Lower lobe of right lung (tissue), 2 donors: ENCODE measurements at places on chromosomes 5 and 9. TPM values are rescaled to one million over a fixed set of nuclear protein-coding genes. Genes with fewer than 3 reads are reported as not detected.

DNA sequence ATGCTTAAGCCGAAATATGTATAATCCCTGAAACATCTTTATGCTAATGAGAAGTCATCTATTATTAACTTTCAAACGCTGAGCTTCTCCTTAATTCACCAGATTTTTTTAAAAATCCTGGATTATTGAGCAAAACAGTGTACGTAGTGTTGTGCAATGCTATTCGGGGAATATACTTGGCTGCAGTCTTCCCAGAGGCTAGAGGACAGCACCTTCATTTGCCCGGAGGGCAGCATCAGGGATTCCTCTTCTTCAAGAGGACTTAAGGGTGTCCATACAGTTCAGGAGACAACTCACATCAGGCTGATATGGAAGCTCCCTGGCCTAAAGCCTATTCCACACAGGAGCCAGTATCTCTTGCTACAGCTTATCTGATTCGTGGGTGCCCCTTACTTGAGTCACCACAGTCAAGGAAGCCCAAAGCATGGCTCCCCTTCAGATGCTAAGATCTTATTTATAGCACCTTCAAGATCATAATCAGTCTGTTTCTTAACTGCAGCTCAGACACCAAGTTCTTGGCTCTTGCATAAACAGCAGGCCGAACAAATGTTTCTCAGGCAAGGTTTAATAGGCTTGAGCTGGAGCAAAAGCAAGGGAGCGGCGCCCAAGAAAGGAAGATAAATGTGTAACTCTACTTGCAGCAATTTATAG is 29.4 kb downstream of the NUTM2F start:
- no peak overlapping the region for H3K4me3 ChIP-seq
- DNase-seq = no peak
- no peak overlapping the region for H3K27ac ChIP-seq
- peaks cover 28% of the 10 kb centered on the region for H3K36me3 ChIP-seq
- no peaks in the 10 kb centered on the region for H3K4me1 ChIP-seq

DNA sequence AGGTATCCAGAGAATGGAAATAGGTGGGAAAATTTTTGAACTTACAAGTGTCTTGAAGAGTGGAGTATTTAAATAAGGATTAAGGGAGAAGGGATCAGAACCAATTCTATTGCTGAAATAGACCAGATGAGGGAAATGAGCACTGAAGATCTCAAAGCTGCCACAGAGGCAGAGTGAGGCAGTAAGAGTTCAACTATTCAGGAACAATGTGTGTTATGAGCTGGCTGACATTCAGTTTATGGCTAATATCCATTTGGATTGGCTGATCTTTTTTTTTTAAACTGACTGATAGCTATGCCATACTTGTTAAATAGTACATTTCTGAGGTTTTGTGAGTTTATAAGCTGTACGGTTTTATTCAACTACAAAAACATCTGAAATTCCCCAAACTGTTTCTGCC is 95.3 kb upstream of the GNA14 start:
- no peak for DNase-seq
- H3K4me3 ChIP-seq = no peak overlapping the region
- peaks cover 5% of the 10 kb centered on the region for H3K4me1 ChIP-seq
- no peaks in the 10 kb centered on the region for H3K27me3 ChIP-seq
- no peaks in the 10 kb centered on the region for H3K36me3 ChIP-seq

GRCh38 chr9:81492710-81493447 is 196.5 kb downstream of the TLE1 start:
- no peak for DNase-seq
- H3K27me3 ChIP-seq = no peaks in the 10 kb centered on the region
- H3K27ac ChIP-seq = no peak overlapping the region

DNA sequence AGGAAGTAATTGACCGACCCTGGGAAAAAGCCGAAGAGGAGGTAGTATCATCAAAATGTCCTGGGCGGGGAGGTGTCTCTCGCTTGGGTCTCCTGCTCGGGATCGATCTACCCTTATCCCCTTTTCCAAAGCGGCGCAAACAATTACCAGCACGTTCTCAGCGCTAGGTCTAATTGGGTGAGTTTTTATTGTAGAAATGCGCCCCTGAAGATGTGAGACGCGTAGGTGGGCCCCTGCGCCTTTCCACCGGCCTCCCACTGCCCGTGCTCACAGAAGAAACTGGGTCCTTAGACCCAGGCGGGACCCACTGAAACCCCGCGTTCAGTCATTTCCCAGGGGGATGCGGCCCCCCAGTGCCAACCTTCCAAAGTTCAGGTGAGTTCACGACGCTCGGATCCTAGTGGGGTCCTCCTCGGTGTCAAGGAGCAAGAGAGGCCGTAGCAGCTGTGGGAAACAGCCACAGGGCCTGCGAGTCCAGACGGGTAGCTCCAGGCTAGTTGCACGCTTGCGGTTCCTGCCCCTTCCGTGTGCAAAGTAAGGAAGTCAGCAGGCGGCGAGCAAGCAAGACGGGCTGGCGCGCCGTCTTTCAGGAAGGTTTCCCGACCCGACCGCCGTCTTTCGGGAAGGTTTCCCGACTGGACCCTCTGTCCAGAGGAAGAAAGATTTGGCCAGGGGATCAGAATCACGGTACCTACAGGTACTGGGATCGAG is 1.5 kb downstream of the SMIM32 start:
- H3K36me3 ChIP-seq = peaks cover 7% of the 10 kb centered on the region
- H3K27ac ChIP-seq = no peak overlapping the region
- H3K4me1 ChIP-seq = peaks cover 18% of the 10 kb centered on the region
- H3K27me3 ChIP-seq = peaks cover 52% of the 10 kb centered on the region

GRCh38 chr5:77628840-77629508 is 9.5 kb downstream of the OTP start:
- peak overlapping the region; percentile 53 for H3K4me3 ChIP-seq
- no peak overlapping the region for H3K27ac ChIP-seq
- H3K36me3 ChIP-seq = no peaks in the 10 kb centered on the region
- DNase-seq = no peak

DNA sequence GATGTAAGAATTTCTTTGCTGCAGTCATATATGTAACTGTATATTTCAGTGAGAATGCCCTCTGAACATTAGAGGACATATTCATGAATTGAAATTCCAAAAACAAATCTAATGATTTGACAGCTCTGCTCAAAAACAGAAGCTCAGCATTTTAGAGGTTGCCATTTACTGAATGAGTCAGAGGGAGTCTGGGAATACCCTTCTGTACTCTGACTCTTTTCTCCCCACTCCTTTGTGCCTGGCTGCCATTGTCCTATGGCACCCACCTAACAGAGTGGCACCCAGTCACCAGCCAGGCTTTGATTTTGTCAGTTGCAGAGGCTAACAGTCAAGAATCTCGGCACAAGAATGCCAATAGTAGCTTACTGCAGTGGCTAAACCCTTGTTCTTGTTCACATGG is 133.6 kb downstream of the ATG10 start:
- H3K27me3 ChIP-seq = no peaks in the 10 kb centered on the region
- no peaks in the 10 kb centered on the region for H3K36me3 ChIP-seq
- no peak overlapping the region for H3K4me3 ChIP-seq
- no peak overlapping the region for H3K27ac ChIP-seq

- no peaks in the 10 kb centered on the region for H3K27me3 ChIP-seq
- no peak overlapping the region for H3K4me3 ChIP-seq
- no peak overlapping the region for H3K27ac ChIP-seq
- DNase-seq = no peak
- H3K4me1 ChIP-seq = no peaks in the 10 kb centered on the region
Measured at GRCh38 chr5:97365163-97365845, 182.3 kb upstream of the RIOK2 start.

GRCh38 chr5:159341906-159342310 is 11.6 kb upstream of the IL12B start:
- H3K4me3 ChIP-seq = no peak overlapping the region
- H3K36me3 ChIP-seq = no peaks in the 10 kb centered on the region
- H3K27me3 ChIP-seq = no peaks in the 10 kb centered on the region
- DNase-seq = peak; percentile 76

GRCh38 chr5:178284996-178285395 is 52.4 kb upstream of the PHYKPL start:
- peak; percentile 19 for DNase-seq
- H3K36me3 ChIP-seq = no peaks in the 10 kb centered on the region
- peaks cover 10% of the 10 kb centered on the region for H3K4me1 ChIP-seq
- H3K27me3 ChIP-seq = peaks cover 3% of the 10 kb centered on the region
- H3K4me3 ChIP-seq = no peak overlapping the region
- H3K27ac ChIP-seq = no peak overlapping the region

GRCh38 chr9:96565671-96566497 is 53.8 kb downstream of the CDC14B start:
- H3K4me3 ChIP-seq = peak overlapping the region; percentile 77
- H3K36me3 ChIP-seq = peaks cover 8% of the 10 kb centered on the region
- DNase-seq = no peak
- no peaks in the 10 kb centered on the region for H3K27me3 ChIP-seq

DNA sequence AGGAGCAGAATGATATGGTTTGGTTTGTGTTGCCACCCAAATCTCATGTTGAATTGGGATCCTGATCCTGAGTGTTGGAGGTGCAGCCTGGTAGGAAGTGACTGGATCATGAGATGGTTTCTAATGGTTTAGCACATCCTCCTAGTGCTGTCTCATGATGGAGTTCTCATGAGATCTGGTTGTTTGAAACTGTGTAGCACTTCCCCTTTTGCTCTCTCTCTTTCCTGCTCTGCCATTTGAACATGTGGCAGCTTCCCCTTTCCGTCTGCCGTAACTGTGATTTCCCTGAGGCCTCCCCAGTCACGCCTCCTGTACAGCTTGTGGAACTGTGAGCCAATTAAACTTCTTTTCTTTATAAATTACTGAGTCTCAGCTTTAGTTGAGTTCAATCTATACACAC is 756.8 kb upstream of the CDH6 start:
- H3K4me1 ChIP-seq = no peaks in the 10 kb centered on the region
- no peak overlapping the region for H3K27ac ChIP-seq
- no peaks in the 10 kb centered on the region for H3K36me3 ChIP-seq
- no peak for DNase-seq
- H3K27me3 ChIP-seq = no peaks in the 10 kb centered on the region

DNA sequence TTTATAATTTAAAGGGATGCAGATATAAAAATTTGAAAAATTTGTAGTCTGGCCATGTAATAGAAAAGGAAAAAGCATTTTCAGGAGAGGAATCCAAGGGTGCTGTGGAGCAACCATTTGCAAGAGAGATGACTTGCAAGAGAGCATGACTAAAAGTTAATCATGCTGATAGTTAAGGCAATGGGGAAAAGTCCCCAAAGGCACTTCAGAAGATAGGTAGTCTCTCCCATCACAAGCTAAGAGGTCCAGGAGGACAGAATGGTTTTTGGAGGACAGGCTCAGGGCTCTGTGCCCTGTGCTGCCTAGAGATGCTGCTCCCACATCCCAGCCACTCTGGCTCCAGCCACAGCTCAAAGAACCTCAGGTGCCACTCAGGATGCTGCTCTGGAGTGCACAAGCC is 38.8 kb downstream of the DNAJB5 start:
- no peak for DNase-seq
- no peaks in the 10 kb centered on the region for H3K4me1 ChIP-seq
- H3K27ac ChIP-seq = no peak overlapping the region

DNA sequence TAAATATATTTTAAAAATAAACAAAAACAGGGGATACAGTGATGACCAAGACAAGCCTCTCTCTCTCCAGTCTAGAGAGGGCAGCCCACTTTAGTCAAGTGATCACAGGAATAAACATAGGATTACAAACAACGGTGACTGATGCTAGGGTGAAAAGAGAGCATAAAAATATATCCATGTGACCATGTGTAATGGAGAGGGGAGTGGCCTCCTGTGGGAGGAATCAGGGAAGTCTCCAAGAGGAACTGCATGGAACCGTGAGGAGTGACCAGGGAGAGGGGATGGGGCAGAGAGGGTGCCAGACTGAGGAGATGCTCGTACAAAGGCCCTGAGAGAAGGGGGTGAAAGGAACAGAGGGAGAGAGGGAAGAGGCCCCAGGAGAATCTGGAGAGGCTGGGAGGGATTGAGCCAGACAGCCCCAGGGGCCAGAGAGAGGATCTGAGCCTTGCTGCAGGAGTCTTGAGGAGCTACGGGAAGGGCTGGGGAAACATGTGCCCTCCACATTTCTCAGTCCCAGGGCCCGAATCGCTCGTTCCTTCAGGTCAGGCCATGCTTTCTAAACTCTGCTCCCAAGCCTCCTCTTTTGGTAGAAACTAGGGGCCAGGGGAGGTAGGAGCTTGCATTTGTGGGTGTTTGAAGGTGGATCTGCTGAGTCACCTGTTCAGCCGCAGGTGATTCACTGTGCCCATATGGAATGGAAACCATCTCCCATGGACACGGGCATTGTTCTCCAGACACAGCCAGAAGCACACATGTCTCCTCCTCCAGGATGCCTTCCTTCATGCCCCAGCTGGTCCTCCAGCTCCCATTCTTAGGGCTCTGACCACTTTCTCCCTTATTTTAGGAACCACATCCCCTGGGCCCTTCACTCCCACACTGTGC is 63.8 kb downstream of the PAX5 start:
- no peaks in the 10 kb centered on the region for H3K27me3 ChIP-seq
- no peaks in the 10 kb centered on the region for H3K36me3 ChIP-seq
- no peak for DNase-seq
- no peak overlapping the region for H3K27ac ChIP-seq
- H3K4me1 ChIP-seq = no peaks in the 10 kb centered on the region

DNA sequence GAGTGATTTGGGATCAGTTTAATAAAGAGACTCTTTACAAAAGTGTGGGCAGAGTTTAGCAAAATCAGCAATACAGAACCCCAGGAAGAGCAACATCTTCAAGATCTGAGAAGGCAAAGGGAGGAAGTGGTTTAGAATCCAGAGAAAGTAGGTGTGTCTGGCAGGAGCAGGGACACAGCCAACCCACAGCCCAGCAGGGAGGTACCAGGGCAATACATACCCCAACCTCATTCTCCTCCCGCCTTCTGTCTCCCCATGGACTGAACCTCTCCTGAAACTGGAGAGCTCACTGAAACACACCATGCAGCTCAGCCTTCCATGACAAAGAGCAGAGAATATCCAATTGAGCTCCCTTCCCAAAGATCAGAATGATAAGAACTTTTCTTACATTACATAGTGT is 283.4 kb downstream of the PRELID2 start:
- H3K27ac ChIP-seq = no peak overlapping the region
- H3K36me3 ChIP-seq = no peaks in the 10 kb centered on the region
- no peaks in the 10 kb centered on the region for H3K4me1 ChIP-seq
- no peak for DNase-seq

DNA sequence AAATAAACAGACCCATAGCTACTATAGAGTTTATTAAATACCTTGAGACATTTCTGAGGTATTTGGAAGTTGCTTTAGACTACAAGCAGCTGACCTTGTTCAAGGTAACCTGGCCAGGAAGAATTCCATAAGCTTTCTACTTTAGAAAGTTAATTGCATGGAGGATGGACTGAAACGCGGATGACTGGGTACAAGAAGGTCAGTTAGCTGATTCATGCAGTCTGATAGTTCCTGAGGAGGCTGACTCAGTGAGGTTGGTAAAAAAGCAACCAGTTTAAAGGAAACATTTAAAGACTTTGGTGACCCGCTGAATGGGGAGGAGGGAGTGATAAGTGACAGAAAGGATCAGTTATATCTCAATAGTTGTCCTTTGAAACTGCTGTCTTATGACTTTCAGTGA is 670.1 kb upstream of the CDH9 start:
- H3K27me3 ChIP-seq = no peaks in the 10 kb centered on the region
- DNase-seq = no peak
- H3K36me3 ChIP-seq = no peaks in the 10 kb centered on the region
- H3K27ac ChIP-seq = no peak overlapping the region
- no peaks in the 10 kb centered on the region for H3K4me1 ChIP-seq

GRCh38 chr5:37582202-37582601 is 203.1 kb downstream of the WDR70 start:
- DNase-seq = no peak
- H3K36me3 ChIP-seq = no peaks in the 10 kb centered on the region
- no peaks in the 10 kb centered on the region for H3K4me1 ChIP-seq
- no peaks in the 10 kb centered on the region for H3K27me3 ChIP-seq

Gene MCTP1
- total RNA-seq = 38.7 TPM

Gene ADRB2
- total RNA-seq = 26.4 TPM

Gene OR1J2
- not detected for total RNA-seq

Gene UNC13B
- total RNA-seq = 87.9 TPM
